ENCODE measurements at places on chromosomes 1 and 21.

DNA sequence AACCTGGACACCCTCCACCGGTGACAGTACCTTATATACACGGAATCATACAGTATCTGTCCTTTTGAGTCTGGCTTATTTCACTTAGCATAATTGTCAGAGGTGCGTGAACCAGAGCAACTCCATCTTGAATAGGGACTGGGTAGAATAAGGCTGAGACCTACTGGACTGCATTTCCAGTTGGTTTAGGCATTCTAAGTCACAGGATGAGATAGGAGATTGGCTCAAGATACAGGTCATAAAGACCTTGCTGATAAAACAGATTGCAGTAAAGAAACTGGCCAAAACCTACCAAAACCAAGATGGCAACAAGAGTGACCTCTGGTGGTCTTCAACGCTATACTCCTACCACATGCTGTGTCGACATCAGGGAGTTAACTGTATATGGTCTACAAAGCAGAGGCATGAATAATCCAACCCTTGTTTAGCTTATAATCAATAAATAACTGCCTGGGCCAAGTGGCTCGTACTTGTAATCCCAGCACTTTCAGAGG is 1.4 kb upstream of the FDPS start:
- DNase-seq = no peak

- no peak for DNase-seq
Measured at GRCh38 chr1:157870490-157870889, 28.9 kb upstream of the CD5L start.

- DNase-seq = no peak
Measured at GRCh38 chr1:6130596-6130995, 49.5 kb downstream of the CHD5 start.

DNA sequence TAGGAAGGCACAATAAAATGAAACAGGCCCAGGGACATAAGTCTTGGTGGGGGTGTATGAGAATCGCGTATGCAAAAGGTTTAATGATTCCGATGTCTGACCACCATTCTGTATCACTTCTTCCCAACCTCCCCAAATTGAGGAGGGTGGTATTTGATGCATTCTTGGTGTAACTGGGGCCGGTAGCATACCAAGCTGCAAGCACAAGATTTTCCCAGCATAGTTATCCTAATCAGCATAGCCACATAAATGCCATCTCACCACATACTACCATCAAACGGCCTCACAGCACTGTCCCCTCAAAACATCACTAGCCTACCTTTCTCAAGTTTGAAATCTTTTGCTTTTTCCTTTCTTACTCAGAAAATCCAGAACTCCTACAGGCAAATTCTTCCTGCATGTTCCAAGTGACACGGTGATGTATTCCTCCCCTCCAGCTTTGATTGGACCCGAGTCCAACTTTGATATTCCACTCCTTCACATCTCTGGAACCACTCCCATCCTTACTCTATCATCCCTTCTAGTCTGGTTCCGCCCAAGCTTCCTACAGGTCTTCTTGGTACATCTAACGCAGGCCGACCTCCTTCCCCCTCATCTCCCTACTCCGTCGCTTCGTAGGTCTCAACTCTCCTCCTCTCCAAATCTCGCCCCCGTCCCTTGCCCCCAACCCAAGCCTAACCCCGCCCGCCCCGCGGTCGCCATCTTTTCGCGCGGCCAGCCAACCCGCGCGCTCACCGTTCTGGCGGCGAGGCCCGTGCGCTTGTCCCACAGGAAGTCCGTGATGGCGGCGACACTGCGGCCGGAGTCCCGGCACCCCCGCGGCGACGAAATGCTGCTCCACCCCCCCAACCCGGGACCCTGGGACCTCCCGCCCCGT is 600 bp downstream of the CLK2 start:
- no peak for DNase-seq

DNA sequence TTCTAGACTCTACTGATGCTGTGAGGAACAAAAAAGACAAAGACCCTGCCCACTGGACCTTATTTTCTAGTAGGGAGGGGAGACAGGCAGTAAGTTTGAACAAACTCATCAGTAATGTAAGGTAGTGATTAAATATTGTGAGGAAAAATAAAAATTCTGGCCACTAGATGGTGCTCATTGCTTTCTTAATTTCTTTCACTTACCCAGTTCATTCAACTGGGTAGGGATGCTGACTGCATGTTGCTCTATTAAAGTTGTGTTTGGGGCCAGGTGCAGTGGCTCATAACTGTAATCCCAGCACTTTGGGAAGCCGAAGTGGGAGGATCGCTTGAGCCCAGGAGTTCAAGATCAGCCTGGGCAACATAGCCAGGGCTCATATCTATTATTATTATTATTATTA is 6.3 kb upstream of the KYAT3 start:
- no peak for DNase-seq

DNA sequence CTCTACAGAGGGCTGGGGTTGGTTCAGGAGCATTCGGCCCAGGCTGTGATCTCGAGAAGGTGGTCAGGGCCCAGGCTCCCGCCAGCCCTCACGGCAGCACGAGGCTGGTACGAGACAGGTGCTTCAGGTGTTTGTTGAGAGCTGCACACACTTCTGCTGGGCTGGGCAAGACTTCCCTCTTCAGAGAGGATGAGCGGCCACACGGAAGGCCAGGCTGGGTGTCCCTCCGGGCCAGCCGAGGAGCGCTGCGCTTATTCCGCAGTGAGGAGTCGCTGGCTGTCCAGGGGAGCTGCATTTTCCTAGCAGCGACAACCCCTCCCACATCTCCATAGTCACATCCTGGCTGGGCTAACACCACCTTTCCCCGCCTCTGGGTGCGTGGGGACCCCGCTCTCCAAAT is 50.5 kb downstream of the PDE9A start:
- DNase-seq = no peak

Data from stimulated activated CD8-positive, alpha-beta memory T cell treated with anti-CD3 and anti-CD28 coated beads, Interleukin-15, amount 100 ng/mL, for 1 hour (primary cell).